Heart right ventricle (tissue), 16 donors: ENCODE measurements at places on chromosomes 5 and 9.
A peak's percentile ranks its signal among the peaks of the same experiment; 100 is the strongest.

GRCh38 chr5:77400645-77401044 is 91.5 kb downstream of the WDR41 start:
- no peak for DNase-seq
- no peaks in the 10 kb centered on the region for H3K27me3 ChIP-seq
- H3K36me3 ChIP-seq = no peaks in the 10 kb centered on the region
- H3K27ac ChIP-seq = no peak overlapping the region

DNA sequence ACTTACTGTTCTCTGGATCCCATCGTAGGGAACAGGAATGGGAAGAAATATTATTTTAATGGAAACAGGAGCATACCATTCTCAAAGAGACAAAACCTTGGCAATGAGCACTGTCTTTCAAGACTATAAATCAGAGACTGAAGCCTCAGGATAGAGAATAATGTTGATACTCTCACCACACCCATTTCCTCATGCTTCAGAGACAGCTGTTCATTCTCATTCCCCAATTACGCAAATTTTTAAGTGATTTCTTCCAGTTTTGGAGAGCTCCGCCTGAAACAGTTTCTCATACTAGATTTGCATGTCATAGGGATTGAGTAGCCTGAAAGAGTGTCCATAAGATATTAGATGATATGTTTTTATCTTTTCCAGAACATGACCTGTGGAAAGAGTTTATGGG is 290.5 kb upstream of the RASA1 start:
- no peaks in the 10 kb centered on the region for H3K27me3 ChIP-seq
- H3K27ac ChIP-seq = peak overlapping the region; percentile 35
- H3K4me3 ChIP-seq = no peak overlapping the region

GRCh38 chr5:9241479-9242305 is 304.2 kb downstream of the SEMA5A start:
- no peak overlapping the region for H3K27ac ChIP-seq
- no peaks in the 10 kb centered on the region for H3K27me3 ChIP-seq
- H3K4me1 ChIP-seq = no peaks in the 10 kb centered on the region

GRCh38 chr5:1161108-1161832 is 40.1 kb upstream of the SLC6A19 start:
- no peak overlapping the region for H3K4me3 ChIP-seq
- no peak overlapping the region for H3K27ac ChIP-seq
- no peaks in the 10 kb centered on the region for H3K36me3 ChIP-seq

DNA sequence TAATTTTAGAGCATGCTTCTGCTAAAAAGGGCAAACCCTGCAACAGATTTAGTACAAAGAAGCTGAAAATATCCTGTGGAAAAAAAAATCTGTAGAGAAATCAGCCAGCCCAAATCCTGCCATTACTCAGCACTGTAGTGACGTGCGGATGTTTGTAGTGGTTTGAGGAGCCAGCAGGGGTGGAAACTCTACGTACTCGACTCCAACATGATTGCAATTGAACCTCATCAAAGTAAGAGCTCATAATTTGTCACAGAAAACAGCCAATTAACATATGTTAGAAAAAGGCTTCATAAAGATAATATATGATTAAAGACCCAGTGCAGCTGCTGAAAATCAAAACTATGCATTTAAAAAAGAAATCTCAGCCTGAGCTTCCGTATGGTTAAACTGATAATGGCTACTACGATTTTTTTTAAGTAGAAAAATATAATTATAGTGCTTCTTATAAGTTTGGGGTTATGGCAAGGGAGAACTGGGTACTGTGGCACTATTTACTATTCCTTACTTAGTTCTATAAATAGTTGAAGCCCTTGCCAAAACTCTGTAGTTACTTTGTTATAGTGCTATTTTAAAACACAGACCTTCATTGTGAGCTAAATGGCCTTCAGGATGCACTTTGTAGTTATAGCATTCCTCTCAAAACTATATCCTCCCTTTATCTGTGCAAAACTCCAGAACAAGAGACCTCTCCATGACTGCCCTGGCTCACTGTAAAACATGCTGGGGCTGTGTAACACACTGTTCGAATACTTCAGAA is 49.4 kb downstream of the MEF2C start:
- H3K36me3 ChIP-seq = no peaks in the 10 kb centered on the region
- H3K4me3 ChIP-seq = peak overlapping the region; percentile 41
- H3K27me3 ChIP-seq = no peaks in the 10 kb centered on the region
- peaks cover 93% of the 10 kb centered on the region for H3K4me1 ChIP-seq

DNA sequence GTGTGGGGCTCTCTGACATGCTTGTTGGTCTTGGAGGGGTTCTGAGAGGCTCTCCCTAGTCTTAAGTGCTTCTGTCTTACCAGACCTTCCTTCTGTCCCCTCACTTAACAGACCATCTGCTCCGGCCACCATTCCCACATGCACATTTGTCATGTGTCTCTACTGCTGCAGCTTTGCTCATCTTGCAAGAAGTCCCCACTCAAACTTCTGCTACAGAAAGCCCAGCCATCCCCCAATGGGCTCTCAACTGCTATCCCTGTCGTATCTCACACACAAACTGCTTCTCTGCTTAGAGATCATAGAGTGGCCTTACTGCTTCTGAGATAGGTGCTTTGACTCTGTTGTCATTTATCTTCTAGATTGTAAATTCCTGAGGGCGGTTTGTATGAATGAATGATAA is 69.4 kb downstream of the NUP214 start:
- H3K4me3 ChIP-seq = no peak overlapping the region
- no peaks in the 10 kb centered on the region for H3K4me1 ChIP-seq
- no peaks in the 10 kb centered on the region for H3K36me3 ChIP-seq
- no peaks in the 10 kb centered on the region for H3K27me3 ChIP-seq
- no peak overlapping the region for H3K27ac ChIP-seq

- H3K4me3 ChIP-seq = no peak overlapping the region
- H3K4me1 ChIP-seq = no peaks in the 10 kb centered on the region
- no peak for DNase-seq
- no peak overlapping the region for H3K27ac ChIP-seq
These were observed 970.8 kb downstream of the DTWD2 start for GRCh38 chr5:118017536-118017935.

- no peaks in the 10 kb centered on the region for H3K27me3 ChIP-seq
- DNase-seq = no peak
- H3K36me3 ChIP-seq = no peaks in the 10 kb centered on the region
- no peak overlapping the region for H3K4me3 ChIP-seq
These were observed 107.4 kb downstream of the LHFPL2 start for GRCh38 chr5:78541086-78541654.

DNA sequence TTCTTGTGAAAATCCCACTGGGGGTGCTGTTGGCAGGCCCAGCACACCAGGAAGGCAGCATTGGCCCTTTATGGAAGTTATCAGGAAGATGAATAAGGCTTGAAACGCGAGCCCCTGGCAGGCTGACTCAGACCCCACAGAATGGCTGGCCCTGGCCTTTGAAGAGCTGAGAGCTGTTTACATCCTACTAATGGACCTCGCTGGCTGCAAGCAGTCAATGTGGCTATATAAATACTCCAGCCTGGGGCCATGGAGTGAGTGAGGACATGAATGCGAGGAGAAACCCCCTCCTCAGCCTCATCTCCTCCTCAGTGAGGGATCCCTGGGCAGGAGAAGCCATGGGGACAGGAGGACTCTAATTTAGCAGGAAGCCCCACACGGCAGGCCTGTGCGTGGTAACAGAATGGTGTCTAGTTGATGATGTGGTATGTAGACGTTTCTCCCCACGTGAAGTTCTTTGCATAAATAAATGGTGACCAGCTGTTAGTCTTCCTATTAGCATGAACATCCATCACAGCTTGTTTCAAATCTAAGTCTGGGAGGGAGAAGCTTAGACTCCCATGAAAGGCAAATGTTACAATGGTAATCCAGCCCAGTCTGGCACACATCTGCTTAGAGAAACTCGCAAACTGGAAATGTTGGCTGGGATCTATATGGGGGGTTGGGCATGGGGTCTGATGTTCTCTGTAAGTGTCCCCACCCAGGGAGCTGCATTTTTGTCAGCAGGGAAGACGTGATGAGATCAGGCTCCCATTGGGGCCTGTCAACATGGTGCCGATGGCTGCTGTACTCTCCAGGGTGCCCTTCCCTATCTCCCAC is 175.1 kb upstream of the PITX1 start:
- H3K4me1 ChIP-seq = peaks cover 6% of the 10 kb centered on the region
- H3K4me3 ChIP-seq = no peak overlapping the region
- H3K27me3 ChIP-seq = no peaks in the 10 kb centered on the region
- no peak for DNase-seq
- no peak overlapping the region for H3K27ac ChIP-seq

GRCh38 chr5:45093377-45093776 is 284.6 kb downstream of the MRPS30 start:
- no peaks in the 10 kb centered on the region for H3K27me3 ChIP-seq
- no peak for DNase-seq
- H3K4me3 ChIP-seq = no peak overlapping the region

DNA sequence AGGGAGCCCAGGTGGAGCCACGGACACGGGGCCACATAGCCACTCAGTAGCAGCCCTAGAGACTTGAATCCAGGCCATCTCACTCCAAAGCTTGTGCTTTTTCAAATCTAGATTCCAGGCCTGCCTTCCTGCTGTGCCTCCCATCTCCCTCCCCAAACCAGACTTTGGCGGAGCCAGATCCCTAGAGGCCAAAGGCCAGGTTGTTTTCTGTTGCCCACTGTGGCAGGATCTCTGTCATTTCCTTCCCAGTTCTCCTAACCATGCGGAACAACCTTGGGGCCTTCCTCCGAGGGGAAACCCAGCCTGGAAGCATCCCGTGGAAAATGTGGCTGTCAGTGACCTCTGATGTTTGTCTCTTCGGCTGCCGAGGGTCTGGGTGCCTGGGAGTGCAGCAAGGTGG is 16.4 kb upstream of the RPS14 start:
- H3K4me1 ChIP-seq = peaks cover 37% of the 10 kb centered on the region
- no peak overlapping the region for H3K4me3 ChIP-seq
- H3K36me3 ChIP-seq = no peaks in the 10 kb centered on the region
- peak overlapping the region; percentile 88 for H3K27ac ChIP-seq

DNA sequence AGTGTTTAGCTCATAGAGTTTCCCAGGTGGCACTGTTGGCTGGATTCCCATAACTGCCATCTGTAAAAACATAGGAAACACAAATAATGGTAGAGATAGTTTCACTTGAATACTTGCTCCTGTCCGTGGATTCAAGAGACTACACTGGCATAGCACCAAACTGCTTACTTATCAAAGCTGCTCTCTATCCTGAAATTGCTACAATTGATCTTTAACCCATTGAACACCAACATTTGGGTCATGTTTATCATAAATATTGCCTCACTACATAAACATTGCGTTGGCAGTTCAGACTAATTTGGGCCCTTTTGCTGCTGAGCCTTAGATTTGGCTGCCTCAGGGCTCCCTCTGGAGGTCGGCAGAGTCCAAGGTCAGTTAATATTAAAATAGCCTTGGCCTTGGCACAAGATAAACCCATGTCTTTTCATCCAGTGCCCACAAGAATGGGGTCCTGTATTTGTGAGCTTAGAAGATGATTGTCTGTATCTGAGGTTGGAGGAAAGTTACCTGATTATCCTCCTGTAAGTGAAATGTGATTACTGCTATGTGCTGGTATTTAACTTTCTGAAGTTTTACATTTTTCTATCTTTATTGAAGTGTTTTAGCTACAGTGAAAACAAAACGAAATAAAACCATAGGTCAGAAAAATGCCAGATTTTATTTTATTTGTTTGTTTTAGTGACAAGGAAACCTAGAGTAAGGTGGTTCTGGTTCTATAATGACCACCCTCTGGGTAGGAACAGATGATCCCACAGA is 4.0 kb upstream of the RANBP3L start:
- peak; percentile 40 for DNase-seq
- H3K27me3 ChIP-seq = no peaks in the 10 kb centered on the region
- no peaks in the 10 kb centered on the region for H3K36me3 ChIP-seq
- no peak overlapping the region for H3K4me3 ChIP-seq
- H3K4me1 ChIP-seq = no peaks in the 10 kb centered on the region

GRCh38 chr5:121982146-121982892 is 20.5 kb downstream of the SRFBP1 start:
- H3K36me3 ChIP-seq = no peaks in the 10 kb centered on the region
- H3K27ac ChIP-seq = no peak overlapping the region
- H3K4me3 ChIP-seq = no peak overlapping the region
- peaks cover 16% of the 10 kb centered on the region for H3K4me1 ChIP-seq
- no peak for DNase-seq

DNA sequence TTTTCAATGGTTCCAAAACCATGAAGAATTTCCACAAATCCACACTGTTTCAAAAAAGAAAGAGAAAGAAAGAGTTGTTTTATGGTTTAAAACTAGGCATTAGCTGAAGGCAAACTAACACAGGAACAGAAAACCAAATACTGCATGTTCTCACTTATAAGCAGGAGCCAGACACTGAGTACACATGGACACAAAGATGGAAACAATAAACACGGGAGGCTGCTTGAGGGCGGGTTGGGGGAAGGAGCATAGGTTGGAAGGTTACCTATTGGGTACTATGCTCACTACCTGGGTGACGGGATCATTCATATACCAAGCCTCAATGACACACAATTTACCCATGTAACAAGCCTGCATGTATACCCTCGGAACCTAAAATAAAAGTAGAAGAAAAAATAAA is 45.0 kb downstream of the SEMA6A start:
- H3K27me3 ChIP-seq = no peaks in the 10 kb centered on the region
- no peak overlapping the region for H3K4me3 ChIP-seq
- no peak overlapping the region for H3K27ac ChIP-seq
- DNase-seq = no peak

GRCh38 chr5:94375801-94376200 is 242.6 kb downstream of the KIAA0825 start:
- H3K4me3 ChIP-seq = no peak overlapping the region
- H3K27me3 ChIP-seq = no peaks in the 10 kb centered on the region
- H3K4me1 ChIP-seq = no peaks in the 10 kb centered on the region
- no peaks in the 10 kb centered on the region for H3K36me3 ChIP-seq
- H3K27ac ChIP-seq = no peak overlapping the region

- no peak overlapping the region for H3K4me3 ChIP-seq
- H3K36me3 ChIP-seq = no peaks in the 10 kb centered on the region
- no peaks in the 10 kb centered on the region for H3K27me3 ChIP-seq
- H3K4me1 ChIP-seq = no peaks in the 10 kb centered on the region
- no peak for DNase-seq
These were observed 92.5 kb upstream of the TAS2R1 start for GRCh38 chr5:9722601-9723180.

DNA sequence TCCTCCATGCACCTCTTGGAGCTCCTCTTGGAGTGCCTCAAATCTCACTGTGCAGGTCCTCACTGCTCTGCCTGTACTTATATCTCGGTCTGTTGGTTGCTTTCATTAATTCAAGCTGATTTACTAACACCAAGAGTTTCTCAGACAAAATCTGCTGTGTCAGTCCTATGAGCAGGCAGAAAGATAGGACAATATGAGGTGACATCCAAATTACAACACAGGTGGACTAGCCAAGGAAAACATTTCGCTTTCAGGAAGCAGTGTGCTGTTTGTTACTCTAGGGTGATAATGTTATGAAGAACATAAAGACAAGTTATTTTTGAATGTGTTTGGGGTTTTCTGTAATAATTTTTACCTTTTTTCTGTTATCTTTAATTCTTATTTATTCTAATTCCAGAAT is 264.1 kb upstream of the ANKH start:
- DNase-seq = no peak
- no peak overlapping the region for H3K4me3 ChIP-seq
- no peaks in the 10 kb centered on the region for H3K4me1 ChIP-seq
- no peak overlapping the region for H3K27ac ChIP-seq
- H3K36me3 ChIP-seq = no peaks in the 10 kb centered on the region
